COR-L47 (cell line): ENCODE measurements at places on chromosomes 11 and 22.

GRCh38 chr11:133408402-133408801 is 123.9 kb downstream of the OPCML start:
- DNase-seq, result no peak

- no peak for DNase-seq
Observed at GRCh38 chr11:130778705-130779104, 137.6 kb downstream of the SNX19 start.

- DNase-seq, result no peak
Observed at GRCh38 chr22:32691101-32691500, 110.4 kb upstream of the TIMP3 start.

GRCh38 chr11:93131709-93132108 is 66.1 kb downstream of the SLC36A4 start:
- peak; percentile 32 for DNase-seq

DNA sequence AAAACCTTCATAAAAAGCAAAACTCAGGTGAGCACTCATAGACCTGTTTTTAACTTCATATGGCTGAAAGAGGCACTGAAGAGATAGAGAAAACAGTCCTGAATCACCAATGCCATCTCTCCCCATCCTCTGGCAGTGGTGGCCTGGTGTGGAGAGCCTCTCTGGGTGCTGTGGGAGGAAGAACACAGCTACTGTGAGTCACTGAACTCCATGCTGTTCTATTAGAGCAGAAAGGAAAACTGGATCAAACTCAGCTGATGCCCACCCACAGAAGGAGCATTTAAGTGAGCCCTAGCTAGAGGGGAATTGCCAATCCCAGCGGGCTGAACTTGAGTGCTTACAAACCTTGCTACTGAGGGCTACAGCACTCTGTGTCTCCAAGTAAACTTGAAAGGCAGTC is 115.3 kb upstream of the SESN3 start:
- DNase-seq, result no peak

- DNase-seq, result no peak
Observed at GRCh38 chr11:71951741-71952310, 23.0 kb downstream of the RNF121 start.

GRCh38 chr11:8258289-8258688 is 5.4 kb downstream of the LMO1 start:
- DNase-seq, result peak; percentile 6

DNA sequence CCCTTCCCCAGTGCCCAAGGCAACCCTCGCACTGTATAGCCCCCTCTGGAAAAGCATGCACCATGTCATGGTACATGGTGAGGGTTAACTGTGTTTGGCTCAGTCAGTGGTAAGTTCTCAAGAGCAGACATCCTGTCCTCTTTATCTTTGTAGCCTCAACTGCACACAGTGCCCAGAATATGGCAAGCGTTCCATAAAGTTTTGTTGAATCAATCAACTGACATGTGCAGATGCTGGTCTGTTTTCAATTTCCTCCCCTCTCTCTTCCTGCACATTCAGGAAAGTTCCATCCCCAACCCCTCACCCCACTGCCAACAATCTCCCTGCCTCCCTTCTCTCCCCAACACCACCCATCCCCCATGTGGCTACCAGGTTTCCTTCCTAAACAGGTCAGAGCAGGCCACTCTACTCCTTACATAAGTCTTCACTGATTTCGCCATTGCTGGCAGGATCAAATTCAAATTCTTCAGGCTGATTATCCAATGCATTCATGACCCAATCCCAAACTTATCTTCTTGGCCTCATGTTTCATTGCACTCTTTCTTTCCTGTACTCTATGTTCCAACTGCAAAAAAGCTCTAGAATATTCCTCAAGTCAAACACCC is 15.5 kb upstream of the TMPRSS5 start:
- DNase-seq, result no peak

GRCh38 chr11:121304759-121305158 is 12.2 kb downstream of the SC5D start:
- DNase-seq, result no peak

DNA sequence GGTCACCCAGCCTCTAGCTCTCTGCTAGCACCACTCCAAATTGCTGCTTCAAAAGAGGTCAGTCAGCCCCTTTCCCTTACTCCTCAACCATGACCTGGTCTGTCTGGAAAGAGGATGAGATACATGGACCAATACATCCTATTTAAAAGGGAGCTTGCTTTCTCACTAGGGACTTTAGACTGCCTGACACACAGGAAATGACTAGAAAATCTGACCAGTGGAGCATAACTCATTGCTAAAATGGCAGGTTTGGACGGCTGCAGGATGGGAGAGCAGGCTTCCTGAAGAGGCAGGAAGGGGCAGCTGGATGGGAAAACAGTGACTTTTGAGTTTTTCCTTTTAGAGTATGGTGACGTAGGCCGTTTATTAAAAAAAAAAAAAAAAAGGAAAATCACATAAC is 25.3 kb downstream of the STIM1 start:
- DNase-seq, result no peak

DNA sequence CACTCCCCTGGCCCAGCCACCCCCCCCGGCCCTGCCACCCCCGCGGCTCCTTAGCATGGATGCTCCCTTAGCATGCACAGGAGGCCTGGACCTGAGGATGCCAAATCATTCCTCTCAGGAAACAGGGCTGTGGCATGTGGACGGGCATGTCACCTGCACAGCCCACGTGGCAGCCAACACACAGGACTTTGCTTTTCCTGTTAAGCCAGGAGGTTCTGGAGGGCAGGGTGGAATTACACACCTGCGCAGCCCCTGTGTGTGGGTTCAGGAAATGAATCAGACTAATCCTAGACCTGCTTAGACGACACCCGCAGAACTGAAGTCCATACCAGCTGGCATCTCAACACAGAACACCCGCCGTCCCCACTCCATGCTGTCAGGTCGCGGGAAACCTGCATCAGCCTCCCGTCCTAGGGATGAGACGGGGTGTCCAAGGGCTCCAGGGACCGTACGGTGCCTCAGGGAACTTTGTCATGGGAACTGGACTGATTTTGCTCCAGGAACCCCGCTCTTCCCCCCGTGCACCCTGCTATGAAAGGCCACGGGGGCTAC is 10.2 kb downstream of the CERK start:
- DNase-seq, result no peak

GRCh38 chr22:37018086-37018814 is 997 bp downstream of the TST start:
- DNase-seq, result no peak

DNA sequence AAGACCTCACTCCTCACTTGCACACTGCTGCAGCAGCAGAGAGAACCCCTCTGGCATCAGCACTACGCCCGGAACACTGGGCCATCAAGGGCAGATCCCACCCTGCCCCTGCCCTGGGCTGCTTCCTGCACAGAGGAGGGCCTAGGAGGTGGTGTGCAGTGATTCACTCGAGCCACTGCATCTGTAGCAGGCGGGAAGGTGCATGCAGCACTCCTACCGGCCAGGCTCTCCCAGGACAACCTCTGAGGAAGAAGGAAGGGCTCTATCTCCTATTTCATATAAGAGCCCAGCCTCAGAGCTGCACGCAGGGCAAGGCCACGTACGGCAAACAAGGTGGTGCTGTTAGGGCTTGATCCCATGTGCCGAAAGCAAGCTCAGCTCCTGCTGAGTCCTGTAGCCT is 14.2 kb downstream of the RANGAP1 start:
- DNase-seq, result no peak

DNA sequence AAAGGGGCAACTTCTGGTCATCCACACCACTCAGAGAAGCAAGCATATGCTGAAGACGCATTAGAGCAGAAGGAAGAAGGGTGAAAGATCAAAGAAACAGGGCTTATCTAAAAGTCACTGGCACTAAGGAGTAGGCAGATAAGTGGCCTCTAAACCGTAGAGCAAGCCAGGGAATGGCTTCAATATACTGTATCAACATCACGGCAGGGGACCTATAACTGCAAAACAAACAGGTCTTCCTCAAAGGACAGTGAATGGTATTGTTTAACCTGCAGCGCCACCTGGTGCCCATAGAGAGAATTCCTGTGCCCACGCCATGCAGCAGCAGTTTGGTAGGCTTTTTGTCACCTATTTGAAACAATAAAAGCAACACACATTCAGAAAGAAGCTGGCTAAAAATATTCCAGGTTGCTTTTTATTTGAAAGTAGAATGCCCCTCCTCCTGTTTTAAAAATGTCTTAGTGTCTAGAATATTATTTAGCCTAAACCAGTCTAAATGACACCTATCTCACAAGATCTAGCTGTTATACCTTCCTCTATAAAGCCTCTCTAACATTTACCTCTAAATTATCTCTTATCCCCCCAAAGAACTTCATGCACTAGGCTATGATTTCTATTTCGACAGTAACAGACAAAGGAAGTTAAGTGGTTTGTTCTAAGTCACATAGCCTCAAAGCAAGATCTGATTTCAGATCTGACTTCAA is 21.8 kb downstream of the SNX19 start:
- DNase-seq, result peak; percentile 86

GRCh38 chr11:70002433-70002832 is 75.7 kb upstream of the ANO1 start:
- DNase-seq, result no peak

DNA sequence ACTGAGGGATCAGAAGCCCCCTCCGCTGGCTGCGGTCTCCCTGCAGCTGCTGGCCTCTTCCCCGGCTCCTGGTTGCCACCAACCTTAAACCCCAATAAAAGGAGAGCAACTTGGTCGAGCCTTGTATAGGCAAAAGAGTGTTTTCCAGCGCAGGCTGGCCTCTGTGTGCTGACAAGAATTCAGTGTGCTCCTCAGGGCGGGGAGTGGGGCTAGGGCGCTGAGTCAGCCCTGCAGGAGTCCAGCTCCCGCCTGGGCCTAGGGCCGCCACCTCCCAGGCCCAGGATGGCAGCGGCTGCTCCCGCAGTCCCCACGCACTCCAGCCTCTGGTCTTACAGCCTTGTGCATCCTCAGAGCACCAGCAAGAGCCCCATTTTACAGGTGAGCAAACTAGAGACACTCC is at the start of gene SHISAL1:
TSS of gene SHISAL1 (minus strand) at position 186 of the 400 bp plus-strand sequence. CDS start 12,006 bp downstream, outside the sequence.
- DNase-seq, result no peak

DNA sequence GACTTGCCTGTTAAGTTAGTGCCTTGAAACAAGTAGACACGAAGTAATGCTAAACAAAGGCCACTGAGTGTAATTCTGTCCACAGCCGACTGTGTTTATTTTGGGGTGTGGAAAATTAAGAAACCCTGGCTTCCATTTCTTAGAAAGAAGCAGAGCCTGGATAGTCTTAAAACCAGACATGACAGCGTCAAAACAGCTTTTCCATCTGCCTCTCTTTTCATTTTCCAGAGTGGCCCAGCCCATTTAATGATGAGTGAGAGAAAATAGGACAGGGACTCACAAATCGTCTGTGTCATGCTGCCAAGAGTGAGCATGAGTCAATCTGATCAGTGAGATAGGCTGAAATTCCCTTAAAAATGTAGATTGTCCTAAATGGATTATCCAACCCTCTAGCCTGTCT is 485.9 kb downstream of the JRKL start:
- DNase-seq, result no peak

- DNase-seq, result no peak
Observed at GRCh38 chr11:7299393-7299792, 47.7 kb downstream of the SYT9 start.

DNA sequence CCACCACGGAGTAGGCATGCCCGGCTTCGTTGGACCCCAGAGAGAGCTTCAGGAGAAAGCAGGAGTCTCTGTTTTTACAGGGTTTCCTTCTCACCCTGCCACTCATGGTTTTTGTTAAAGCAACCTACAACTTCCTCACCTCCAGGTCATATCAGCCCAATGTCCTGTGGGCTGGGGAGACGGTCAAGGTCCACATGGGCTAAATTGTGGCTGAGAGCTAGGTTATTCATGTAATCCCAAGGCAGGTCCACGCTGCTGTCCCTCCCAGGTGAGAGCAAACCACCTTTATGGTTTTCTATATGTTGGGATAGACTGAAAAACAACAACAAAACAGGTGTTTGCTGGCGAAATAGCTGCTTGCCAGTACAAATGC is 19.5 kb downstream of the TSPAN32 start:
- DNase-seq, result no peak

GRCh38 chr11:85767246-85767945 is 43.5 kb downstream of the SYTL2 start:
- no peak for DNase-seq

DNA sequence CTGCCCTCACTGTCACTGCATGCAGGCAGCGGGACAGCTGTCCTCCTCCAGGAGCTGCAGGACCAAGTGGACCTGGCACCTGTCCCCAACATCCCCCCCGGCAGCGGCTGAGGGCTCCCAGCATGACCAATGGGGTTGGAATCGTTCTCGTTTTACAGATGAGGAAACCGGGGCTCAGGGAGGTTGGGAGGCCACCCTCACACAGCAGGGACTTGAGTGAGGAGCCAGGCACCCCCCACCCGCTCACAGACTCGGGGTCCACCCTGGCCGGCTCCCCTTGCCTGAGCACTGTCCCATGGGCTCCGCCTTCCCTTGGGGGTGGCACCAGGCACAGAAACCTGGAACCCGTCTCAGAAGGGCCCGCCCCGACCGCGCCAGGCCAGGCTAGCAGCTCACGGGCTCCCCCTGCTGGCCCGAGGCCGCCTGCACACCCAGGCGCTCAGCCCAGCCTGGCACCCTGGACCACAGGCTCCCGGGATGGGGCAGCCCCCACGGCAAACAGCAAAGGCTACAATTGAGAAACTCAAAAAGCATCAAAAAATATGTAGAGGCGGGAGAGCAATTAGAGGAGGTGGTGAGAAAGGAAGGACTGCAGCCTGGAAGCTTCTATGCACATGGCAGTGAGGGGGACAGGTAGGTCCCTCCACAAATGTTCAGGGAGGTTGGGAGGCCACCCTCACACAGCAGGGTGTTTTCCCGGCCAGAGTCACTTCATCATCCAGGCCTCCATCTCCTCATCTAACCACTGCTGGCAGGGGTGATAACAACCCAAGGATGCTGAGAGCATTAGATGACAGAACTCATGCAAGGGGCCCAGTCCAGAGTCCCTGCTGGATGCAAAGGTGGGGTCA is 12.8 kb downstream of the MACROD1 start:
- peak; percentile 40 for DNase-seq

GRCh38 chr11:135069890-135070289 is 657.8 kb upstream of the B3GAT1 start:
- DNase-seq, result no peak

GRCh38 chr22:22156716-22157347 is 87.8 kb upstream of the VPREB1 start:
- peak; percentile 76 for DNase-seq

DNA sequence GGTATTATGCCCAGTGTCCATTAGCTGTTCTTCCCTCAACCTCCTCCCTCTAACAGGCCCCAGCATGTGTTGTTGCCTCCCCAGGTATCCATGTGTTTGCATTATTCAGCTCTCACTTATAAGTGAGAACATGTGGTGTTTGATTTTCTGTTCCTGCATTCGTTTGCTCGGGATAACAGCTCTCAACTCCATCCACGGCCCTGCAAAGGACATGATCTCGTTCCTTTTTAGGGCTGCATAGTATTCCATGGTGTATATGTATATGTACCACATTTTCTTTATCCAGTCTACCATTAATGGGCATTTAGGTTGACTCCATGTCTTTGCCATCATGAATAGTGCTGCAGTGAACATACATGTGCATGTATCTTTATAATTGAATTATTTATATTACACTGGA is 82.8 kb downstream of the PRMT3 start:
- no peak for DNase-seq
